ENCODE measurements at places on chromosomes 6 and 20.

DNA sequence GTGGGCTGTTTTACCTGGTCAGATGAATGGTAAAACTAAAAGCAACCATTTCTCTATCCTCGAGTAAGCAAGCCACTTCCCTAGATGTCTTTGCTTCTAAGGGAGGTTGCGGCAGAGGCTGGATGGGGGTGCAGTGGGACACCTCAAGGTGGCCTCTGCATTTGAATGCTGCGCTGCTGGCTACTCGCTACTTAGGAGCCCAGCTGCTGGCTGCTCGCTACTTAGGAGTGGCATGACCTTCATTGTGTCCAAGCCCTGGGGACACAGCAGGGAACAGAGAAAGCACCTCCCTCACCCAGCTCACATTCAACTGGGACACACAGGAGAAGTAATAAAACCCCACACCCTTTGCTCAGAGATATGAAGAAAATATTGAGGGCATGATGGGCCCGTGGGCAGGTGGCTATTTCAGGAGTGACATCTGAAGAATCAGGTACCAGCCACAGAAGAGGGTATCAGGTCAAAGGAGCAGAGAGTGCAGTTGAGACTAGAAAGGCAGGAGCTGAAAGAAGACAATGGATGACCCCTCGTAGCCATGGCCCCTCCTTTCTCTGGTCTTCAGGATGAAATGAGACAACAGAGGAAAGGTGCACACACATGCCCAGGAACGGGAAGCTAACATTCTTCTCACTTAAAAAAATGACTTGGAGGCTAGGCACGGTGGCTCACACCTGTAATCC, 149.4 kb downstream of the ZMYND8 start:
- DNase-seq: no peak

DNA sequence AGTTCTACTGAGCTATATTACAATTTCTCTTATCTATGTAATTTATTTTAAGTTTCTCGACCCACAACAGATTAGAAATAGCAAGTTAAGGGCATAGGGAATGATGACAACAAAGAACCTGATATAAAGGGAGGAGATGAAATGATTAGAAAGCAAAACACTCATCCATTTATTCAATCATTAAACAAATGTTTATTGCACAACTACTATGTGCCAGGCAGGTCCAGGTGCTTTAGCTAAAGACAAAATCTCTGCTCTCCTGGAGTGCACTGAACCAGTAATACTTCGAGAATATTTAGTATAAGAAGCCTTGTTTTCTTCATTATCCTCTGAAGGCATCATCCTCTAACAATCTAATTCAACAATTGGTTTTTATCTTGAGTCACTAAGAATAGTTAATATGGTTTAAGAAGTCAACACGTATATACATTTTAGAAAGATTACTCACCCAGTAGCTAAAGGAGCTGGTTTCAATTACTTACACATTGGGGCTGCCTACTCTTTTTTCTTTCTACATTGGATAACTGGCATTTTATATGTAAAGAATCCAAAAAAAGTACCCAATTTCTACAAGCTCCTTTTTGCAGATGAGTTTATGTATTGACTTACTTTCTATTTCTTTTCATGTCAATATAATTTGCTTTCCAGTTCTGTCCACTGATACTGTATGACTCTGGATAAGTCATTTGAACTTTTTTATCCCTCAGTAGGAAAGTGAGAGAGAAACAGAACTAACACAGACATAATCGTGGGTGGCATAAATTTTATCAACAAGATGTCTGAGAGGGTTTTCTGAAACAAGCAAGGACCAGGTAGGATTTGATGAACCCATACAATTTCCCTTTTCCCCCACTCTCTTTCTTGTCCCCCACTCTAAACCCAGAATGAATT, 312.6 kb downstream of the CLIC5 start:
- DNase-seq: no peak

DNA sequence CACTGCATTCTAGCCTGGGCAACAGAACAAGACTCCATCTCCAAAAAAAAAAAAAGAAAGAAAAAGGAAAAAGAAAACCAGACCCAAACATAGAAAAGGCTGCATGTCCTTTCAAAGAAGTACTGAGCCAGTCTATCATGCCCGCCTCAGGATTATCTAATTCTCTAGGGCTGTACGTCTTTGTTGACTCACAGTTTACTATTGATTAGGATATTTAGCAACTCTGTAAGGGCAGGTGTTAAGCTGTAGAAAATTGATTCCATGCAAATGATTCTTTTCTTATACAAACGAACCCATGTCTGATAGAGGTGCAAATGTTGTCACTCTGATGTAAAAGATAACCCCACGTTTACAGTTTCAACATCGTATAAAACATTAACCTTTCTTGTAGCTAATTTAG, 209.0 kb downstream of the TTLL2 start:
- no peak for DNase-seq

GRCh38 chr20:1462834-1463233, 3.8 kb downstream of the NSFL1C start:
- no peak for DNase-seq

DNA sequence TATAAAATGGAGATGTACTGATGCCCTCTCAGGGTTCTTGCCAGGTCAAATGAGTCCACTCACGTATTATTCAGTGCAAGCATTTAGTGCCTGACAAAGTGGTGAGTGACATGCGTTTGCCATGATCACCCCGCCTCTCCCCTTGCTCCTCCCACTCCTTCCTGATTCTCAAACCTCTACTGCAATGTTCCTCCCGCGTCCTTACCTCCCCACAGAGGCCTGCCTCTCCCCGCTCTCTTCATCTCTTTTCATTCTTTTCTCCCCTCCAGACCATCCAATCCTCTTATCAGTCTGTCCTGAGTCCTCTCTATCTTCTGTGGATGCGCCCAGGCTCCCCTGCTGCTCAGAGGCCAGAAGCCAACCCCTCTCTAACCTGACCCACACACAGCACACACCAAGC, 40.7 kb downstream of the KCNK5 start:
- no peak for DNase-seq

- no peak for DNase-seq
These were observed 102.5 kb upstream of the FAM8A1 start for GRCh38 chr6:17497535-17498095.

GRCh38 chr20:44746367-44747165, 901 bp downstream of the KCNK15 start:
- DNase-seq: no peak

- no peak for DNase-seq
These were observed 65.4 kb downstream of the BMP7 start for GRCh38 chr20:57200882-57201695.

DNA sequence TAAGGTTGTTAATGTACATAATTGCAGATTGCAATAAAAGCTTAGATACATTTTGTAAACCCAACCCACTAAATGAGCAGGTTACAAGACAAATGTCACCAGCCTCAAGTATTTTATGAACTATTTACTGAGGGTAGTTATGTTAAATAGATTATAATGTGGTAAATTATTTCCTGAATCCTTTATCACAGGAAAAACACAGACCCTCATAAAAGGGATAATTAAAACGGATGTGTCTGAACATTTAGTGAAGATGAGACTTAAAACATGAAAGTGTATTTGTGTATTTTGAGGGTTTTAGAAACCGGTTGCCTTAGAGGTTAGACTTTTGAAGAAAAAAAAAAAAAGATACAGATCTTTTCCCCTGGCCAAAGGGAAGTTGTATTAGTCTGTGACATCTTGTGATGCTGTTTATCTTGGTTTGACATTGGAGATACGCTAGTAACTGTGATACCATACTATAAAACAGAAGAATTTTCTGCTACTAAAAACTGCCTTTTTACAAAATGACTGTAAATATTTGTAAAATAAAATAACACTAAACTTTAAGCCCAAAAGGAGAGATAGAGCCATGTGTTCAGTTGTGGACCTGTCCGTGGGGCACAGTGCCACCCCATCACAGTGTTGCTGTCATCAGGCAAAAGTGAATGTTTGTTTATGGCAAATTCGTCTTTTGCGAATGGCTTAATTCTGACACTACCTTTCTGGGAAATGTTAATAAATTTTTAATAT, 9.7 kb downstream of the DYNLT1 start:
- no peak for DNase-seq

- no peak for DNase-seq
These were observed 55.6 kb upstream of the ZMYND8 start for GRCh38 chr20:47412083-47412482.

GRCh38 chr6:158086054-158086503, 82.0 kb downstream of the SERAC1 start:
- no peak for DNase-seq
